DMS153 (cell line): ENCODE measurements at places on chromosomes 5 and 9.

GRCh38 chr5:26569241-26569928, 469.0 kb downstream of the CDH9 start:
- no peak for DNase-seq

DNA sequence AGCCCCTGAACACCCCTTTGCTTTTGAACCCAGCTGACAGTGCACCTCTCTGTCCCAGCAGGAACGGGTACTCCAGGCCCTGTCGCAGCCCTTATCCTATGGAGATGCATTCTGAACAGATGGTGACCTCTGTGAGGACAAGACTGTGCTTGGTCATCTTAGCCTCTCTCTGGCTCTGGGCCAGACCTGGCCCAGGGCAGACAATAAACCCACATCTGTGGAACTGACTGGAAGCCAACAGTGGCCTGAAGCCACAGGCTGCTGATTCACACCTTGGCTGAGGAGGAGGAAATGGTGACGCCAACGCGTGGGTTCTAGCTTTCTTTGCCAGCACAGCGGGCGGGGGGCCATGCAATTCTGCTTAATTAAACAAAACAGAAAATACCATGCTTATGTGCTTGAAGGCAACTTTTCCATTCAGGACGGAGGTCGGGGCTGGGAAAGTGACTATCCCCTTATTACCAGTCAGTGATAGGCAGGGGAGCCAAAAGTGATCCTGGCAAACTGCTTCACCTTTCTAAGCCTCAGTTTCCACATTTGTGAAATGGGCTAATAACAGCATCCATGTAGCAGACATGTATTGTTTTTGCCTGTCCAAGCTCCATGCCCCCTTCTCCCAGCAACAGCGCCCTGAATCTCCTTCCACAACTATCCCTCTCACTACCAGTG, 10.8 kb downstream of the SH3PXD2B start:
- peak; percentile 27 for DNase-seq

DNA sequence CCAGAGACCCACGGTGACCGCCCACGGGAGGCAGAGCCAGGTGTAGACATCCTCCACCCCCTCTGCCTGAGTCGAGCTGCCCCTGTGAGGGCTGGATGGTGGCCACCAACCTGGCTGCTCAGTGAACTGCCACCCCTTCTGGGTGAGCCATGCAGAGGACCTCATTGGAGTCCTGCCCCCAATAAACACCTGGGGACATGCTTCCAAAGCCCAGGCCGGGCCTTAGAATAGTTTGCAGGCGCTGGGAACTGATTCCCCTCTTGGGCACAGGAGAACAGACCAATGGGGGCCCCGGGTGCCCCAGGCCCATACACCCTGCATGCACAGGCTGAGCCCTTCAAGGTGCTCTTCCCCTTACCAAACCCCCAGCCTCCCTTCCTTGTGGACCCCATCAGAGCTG, 38.1 kb upstream of the GFPT2 start:
- no peak for DNase-seq

- DNase-seq: no peak
Measured at GRCh38 chr5:119397518-119398380, 41.9 kb downstream of the TNFAIP8 start.

DNA sequence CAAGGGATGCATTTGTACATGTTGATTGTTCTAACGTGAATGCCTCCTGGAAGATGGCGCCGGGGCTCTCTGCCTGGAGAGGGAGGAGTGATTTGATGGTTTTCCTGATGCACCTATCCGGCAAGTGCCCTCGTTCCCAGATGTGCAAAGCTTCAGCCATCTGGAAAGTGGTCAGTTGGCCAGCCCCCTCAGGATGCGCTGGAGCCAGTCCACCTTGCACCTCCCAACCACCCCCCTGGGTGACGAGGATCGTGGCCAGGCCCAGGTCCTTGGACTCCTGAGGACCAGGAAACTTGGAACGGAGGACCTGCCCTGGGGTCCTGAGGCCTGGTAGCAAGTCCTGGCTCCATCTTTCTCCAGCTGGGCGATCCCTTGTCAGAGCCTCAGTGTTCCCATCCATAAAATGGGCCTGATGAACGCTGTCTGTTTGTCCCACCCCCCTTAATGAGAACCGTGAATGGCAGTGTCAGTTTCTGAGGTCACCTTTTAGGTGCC, 23.6 kb upstream of the RNU6ATAC start:
- DNase-seq: no peak

GRCh38 chr9:98085944-98086343, 29.4 kb downstream of the NANS start:
- no peak for DNase-seq

DNA sequence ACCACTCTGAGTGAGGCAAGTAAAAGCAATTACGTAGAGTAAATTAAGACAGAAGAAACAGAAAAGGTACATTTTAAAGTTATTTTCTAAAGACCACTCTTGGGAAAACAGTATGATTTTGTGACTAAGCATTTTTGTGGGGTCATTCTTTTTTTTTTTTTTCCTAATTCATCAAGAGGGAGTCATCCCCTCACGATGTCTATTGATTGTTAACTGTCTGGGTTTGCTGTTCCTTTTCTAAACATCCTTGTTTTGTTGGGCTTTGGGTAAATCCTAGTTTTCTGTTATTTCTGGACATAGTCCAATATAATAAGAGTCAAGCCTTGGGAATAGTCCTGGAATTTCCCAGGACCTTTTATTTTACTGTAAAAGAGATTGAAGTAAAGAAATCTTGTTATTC, 63.8 kb downstream of the ANKRD55 start:
- DNase-seq: no peak

DNA sequence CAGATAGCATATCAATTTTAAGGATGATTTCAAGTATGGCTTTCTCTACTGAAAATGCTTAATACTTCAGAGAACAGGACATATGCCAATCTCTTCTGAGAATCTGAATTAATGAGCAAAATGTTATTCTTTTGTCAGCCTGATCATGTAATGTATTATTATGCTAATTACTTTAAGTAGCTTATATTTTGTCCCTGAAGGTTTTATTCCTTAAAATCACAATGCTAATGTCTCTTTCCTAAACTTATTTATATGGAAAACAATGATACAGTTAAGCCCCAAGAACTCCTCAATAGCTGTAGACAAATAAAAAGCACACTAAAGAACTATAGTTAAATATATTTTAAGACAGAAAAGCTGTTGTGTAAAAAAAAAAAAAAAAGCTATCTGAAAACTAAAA, 256.9 kb upstream of the PTPRD start:
- no peak for DNase-seq

DNA sequence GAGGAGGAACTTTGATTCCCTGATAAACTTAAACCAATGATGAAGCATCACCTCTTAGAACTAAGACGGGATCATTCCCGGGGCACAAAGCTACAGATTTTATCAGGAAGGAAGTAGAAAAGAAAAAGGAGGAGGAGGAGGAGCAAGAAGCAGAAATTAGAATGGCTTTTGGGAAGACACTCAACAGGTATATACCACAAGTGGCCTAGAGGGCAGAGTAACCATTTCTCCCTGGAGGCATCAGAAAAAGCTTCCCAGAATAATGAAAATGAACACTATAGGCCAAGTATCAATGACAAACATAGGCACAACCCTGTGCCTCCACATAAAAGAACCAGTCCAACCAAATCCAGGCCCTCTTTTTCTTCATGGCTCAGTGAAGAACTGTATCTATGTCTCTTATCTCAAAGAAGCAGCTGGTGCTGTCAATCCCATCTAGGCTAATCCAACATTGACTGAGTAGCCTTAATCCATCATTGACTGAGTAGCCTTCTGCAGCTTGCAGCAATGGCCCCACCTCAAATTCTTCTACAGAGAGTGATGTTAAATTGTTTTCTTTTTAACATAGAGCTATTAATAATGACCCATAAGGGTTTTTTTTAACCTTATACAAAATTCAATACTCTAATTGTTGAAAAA, 178.8 kb upstream of the KIF2A start:
- DNase-seq: no peak

- DNase-seq: peak; percentile 46
Measured at GRCh38 chr9:3879315-3879714, 353.5 kb upstream of the RFX3 start.

- no peak for DNase-seq
Measured at GRCh38 chr5:96338091-96338490, 95.0 kb downstream of the PCSK1 start.

DNA sequence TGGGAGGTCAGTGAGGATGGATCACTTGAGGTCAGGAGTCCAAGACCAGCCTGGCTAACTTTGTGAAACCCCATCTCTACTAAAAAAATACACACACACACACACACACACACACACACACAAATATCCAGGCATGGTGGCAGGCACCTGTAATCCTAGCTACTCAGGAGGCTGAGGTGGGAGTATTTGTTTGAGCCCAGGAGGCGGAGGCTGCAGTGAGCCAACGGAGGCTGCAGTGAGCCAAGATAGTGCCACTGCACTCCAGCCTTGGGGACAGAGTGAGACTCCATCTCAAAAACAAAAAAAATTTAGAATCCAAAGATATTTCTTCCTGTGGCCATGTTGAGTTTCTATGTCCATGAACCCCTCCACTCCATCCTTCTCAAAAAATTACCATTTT, 21.5 kb upstream of the CDC23 start:
- DNase-seq: no peak

DNA sequence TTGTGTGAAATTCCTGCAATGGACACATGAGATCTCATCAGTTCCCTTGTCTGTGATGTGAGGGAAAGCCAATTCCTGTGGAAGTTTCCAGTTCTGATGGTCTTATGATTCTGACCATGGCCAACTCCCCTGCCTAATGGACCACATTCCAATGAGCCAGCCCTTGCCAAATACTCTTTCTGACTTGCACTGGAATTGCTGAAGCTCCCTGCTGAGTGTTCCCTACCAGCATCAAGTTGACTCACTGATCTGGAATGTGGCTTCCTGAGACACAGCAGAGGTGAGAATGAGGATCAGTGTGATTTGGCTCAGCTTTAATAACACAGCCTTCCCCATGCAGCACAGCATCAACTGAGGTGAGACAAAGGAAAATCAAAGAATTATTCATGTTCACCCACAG, 427.8 kb downstream of the KDM4C start:
- no peak for DNase-seq

DNA sequence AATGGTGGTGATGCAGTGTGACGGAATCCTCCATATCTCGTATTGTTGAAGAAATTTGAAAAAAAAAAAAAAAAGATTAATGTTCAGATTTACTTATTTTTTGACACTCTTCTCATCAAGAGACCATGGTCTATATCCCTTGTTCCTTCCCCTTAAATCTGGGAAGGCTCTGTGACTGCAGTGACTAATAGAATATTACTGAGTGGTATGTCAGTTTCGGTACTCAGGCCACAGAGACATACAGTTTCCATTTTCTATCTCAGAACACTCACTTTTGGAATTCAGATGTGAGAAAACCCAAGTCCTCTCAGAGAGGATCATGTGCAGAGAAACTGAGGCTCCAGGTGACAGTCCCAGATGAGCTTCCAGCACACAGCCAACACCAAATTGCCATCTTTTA, 1193.5 kb downstream of the DTWD2 start:
- DNase-seq: no peak

GRCh38 chr9:116504081-116504480, 183.0 kb upstream of the TRIM32 start:
- DNase-seq: no peak

DNA sequence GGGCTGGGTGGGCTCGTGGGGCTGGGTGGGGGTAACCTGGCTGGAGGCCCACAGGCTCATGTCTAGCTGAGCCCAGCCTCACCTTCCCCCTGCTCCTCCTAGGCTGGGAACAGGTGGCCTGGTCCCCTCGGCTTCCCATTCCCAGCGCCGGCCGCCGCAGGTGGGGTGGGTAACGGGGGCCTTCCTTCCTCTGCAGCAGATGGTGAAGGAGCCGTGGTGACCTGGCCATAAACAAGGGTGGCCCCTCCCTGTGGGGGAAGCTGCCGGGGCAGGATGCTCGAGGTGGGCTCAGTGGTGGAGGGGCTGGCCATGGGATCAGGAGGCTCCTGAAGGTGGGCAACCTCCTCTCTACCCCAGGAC, 41.0 kb upstream of the EGFL7 start:
- no peak for DNase-seq

- no peak for DNase-seq
Measured at GRCh38 chr5:171701100-171701541, 84.5 kb upstream of the SMIM23 start.

GRCh38 chr5:154254896-154255295, 64.4 kb downstream of the GALNT10 start:
- no peak for DNase-seq

GRCh38 chr5:180387798-180388197, 34.7 kb upstream of the GFPT2 start:
- DNase-seq: no peak

- DNase-seq: no peak
Measured at GRCh38 chr9:135591506-135592330, 30.2 kb downstream of the PAEP start.
